ENCODE measurements at places on chromosomes 5 and 9.

DNA sequence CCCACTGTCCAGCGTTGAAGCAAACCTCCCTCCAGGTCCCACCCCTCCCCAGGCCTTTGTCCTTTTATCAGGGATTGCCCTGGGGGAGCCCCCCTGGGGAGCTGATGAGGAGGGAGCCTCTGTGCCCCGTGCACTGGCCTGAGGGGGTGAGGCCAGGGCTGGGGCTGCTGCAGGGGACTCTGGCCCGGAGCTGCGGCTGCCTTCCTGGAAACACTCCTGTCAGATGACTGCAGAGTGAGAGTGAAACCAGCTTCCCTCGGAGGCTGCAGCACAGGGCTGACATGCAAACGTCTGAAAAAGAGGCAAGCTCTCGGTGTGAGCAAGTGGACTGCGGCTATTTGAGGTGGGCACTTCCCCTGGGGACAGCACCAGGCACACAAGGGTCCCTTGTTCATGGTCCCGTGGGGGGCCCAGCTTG is 4.6 kb upstream of the TRAF2 start:
- DNase-seq, result no peak

GRCh38 chr5:72203251-72203845 is 96.1 kb downstream of the MAP1B start:
- DNase-seq, result no peak

- no peak for DNase-seq
Observed at GRCh38 chr5:6058055-6058715, 320.2 kb downstream of the MED10 start.

DNA sequence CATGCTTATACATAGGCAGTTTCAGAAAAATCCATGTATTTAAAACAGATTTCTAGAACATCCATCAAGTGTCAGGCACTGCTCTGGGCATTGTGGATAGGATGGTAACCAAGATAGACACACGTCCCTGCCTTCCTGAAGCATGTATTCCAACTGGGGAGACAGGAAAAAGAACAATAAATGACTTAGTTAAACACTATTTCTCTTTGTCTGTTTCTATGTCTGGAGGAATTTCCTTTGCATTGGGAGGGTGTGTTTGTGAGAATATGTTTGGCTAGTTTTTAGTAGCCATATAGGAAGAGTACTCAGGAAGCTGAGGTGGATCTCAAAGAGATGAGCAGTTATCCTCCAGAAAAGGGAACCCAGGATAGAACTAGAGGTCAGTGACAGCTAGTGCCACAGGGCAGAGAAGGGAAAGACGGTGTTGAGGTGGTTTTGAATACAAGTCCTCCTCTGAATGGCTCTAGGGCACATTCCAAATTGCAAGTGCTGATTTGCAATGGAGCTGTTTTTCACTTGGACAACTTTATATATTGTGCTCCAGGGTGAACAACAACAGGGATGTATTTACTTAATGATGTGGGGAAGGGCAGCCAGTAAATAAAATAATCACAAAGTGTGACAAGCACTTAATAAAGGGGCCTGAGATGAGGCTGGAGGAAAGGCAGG is 144.7 kb upstream of the SHB start:
- DNase-seq, result no peak

- DNase-seq, result no peak
Observed at GRCh38 chr9:110031511-110032173, 176.3 kb downstream of the C9orf152 start.

DNA sequence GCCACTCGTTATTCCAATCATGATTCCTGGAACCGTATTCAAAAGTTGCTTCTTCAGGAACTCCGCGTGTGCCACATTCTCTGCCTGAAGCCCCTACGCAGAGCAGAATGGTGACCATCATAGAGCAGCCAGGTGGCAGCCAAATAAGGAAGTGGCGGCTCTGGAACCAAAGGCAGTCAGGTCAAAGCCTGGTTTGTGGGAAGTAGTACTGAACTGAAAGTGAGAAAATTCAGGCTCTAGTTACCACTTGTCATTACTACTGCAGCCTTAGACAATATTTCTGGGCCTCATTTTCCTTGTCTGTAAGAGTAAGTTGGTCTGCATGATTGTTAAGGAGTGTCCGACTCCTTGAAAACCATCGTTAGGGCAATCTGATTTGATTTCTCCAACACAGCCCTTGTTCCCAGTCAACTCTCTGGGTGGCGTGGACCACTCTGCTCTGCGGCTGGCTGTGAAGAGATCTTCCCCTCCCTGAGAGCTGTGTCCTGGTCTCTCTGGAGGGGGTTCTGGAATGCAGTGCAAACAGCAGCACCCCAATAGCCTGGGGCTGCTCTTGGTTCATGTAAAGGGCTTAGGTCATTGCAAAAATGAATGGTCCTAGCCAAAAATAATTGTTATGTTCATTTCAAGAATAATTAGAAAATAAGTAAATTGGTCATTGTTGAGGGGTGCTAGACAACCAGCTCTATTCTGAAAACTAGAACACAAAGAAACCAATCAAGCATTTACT is 102.4 kb downstream of the MED27 start:
- no peak for DNase-seq

GRCh38 chr9:80791836-80792235 is 897.5 kb downstream of the TLE1 start:
- no peak for DNase-seq

DNA sequence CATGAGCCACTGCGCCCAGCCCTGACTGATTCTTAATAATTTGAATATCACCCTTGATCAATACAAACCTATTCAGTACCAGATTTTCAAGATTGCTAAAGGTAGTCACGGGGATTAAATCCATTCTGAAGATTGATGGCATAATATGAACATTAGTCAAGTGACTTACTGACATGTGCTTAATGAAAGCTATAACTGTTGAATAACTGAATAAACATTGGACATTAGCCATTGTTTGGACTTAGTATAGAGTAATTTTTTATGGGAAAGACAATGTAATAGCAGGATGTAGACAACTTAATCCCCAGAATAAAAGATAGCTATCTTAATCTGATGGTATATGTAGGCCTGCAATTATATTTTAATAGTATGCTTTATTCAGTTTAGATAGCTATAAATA is 35.0 kb upstream of the VPS13A start:
- DNase-seq, result no peak

DNA sequence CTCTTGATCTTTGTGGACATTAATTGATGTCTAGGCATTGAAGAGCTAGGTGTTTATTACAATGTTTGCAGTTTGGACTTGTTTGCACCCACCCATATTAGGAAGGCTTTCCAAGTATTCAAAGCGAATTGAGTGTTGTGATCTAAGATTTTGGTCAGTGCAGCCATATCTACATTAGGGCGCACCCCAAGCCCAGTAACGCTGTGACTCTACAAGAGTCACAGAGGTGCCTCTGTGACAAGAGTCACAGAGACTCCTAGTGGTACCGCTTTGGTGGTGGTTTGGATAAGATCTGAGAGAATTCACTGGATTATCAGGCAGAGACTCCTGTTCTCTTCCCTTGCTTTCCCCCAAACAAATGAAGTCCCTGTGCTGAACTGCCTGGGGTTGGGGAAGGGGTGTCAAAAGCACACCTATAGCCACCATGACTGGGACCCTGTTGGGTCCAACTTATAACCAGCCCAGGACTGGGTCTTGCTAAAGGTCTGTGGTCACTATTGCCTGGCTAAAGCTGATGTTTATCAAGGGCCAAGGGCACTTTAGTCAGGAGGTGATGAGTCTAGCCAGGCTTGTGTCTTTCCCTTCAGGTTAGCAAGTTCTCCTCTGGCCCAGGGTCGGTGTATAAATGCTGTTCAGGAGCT is 114.1 kb upstream of the RIOK2 start:
- peak; percentile 32 for DNase-seq

DNA sequence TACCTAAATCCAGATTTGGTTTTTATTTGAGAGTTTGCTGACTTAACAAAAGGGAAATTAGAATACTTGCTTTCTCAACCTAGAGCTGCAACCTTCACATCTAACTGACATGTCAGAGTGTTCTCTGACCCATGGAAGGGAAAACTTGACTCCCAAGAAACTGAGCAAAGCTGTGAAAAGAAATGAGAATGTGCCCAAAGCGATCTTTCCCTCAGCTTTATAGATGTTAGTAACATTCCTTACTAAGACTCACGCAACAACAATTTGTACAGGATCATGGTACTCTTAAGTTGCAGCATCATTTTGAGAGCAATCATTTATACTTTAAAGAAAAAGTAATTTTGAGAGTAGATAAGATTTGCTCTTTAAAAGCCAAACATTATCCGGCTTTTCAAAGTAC is 117.0 kb upstream of the FBXL7 start:
- no peak for DNase-seq

DNA sequence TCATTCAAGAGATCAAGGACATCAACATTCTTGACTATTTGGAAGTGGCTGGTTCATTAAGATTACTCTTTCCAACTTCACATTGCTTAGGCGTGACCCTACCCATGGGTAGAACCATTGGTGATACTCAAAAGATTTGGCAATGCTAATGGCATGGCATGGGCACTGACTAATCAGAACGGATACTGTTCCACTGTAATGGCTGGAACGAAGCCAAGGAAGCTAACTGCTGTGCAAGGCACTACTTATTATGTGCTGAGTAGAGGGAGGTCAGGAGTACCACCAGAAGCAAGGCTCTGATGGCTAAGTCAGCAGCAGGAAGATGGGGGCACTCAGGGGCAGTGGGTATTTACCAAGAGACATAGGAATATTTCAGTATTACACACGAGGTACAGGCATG is 31.9 kb downstream of the GNA14 start:
- peak; percentile 12 for DNase-seq

DNA sequence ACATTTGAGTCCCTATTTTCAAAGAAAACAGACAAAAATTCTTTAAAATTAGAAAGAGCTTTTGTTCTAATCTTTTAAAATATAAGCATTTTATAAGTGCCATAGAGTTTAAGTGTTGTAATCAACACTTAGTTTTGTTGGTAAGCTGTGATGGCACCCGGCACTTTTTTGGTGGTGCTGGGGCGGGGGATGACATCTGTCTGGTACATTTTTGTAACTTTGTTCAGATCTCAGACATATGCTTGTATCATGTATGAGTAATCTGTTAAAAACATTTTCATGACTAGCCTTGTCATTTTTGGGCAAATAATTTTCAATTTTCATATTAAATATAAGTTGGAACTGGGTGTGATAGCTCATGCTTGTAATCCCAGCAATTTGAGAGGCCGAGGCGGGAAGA is 51.7 kb downstream of the UBAP1 start:
- no peak for DNase-seq

GRCh38 chr5:27814286-27814685 is 775.9 kb upstream of the CDH9 start:
- no peak for DNase-seq

DNA sequence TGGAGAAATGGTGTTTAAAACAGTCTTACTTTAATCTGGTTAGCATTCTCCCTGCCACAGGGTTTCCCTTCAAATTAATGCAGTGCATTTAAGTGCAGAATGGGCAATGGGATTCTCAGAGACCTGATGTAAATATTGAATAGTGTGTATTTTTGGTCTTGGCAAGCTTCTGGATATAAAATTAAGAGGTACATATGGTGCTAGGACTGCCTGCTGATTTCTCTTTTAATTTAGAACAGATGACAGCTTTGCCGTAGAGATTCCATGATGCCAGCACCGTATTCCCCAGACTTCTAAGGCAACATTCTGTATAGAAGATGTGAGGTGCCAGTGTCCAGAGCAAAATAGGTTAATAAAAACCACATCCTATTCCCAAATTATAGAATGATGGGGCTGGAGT is 1.9 kb downstream of the MTAP start:
- no peak for DNase-seq

DNA sequence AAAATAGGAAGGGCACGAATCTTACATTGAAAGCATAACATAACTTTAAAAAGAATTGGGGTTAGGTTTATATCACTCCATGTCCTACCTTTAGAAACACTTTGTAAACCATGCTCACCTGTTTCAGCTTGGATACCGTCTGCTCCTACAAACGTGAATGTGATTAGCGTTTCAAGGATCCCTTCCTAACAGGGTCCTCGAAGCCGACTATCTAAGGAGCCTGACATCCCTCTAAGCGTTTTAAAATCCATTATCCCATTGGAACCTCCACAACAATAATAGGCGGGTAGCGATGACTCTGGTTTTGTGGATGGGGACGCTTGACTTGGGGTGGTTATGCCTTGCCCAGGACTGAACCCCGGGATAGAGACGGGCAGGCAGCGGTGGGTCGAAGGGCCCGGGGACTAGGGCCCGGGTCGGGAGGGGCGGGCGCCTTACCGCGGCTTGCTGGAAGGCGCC is 937 bp downstream of the SVEP1 start:
- DNase-seq, result no peak

- DNase-seq, result no peak
Observed at GRCh38 chr5:42949348-42950115, 90.6 kb downstream of the ANXA2R start.

DNA sequence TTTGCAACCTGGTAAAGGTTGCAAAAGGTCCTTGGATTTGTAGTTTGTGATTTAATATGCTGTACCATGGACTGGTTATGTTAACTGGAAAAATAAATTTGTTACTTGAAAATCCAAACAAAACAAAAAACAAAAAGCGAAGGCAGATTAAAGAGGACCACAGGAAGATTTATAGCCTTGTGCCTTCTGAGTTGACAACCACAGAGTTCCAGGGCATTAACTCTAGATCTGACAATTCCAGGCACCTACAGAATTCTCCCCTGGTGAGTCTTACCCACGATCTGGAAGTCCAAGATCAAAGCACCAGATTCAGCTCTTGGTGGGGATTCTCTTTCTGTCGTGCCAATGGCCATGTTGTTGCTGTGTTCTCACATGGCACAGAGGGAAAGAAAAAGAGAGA is 107.9 kb upstream of the SELENOP start:
- DNase-seq, result no peak

All from NCI-H1105 treated with DMSO at 0.1 percent for 48 hours (cell line).